ENCODE measurements at places on chromosomes 1 and 21.

DNA sequence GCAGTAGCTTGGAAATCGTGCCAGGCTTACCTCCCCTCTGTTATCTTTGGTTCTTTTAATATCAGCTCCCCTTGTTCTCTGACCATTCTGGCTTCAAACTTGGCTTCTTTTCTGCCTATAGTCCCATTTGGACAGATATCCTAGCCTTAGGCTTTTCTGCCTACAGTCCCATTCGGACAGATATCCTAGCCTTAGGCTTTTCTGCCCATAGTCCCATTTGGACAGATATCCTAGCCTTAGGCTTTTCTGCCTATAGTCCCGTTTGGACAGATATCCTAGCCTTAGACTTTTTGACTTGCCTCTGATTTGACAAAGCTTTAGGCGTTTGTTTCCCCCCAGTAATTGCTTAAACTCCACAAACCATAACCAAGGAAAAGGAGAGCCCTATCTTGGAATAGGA, 25.6 kb downstream of the CHML start:
- no peak for DNase-seq

- DNase-seq: no peak
Observed at GRCh38 chr1:9169601-9170137, 40.8 kb upstream of the GPR157 start.

DNA sequence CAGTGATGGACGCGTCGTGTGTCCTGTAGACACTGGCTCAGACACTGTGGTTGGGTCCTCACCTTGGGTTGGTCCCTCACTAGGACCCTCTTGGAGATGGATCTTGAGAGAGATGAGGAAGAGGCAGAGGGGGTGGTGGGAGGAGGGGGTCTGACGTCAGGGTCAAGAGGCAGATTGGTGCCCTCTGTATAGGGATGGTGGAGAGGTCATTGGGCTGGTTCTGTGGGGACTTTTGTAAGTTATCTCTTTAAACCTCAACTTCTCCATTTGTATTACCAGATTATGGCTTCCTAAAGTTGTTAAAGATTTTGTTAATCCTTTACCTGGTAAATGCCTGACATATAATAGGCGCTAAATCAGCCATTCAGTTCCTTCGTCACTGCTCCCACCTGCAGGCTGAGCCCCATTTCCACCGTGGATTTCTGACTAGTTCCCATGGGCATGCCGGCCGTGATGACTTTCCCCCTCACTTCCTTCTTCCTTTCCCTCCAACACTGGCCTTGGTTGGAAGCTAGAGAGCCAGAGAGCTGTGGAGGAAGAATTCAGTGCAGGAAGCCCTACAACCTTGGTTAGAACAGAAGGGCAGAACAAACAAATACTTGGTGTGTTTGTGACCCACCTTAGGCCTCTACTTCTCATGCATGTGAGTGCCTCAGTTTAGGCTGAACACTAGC, 8.6 kb downstream of the H6PD start:
- DNase-seq: no peak

DNA sequence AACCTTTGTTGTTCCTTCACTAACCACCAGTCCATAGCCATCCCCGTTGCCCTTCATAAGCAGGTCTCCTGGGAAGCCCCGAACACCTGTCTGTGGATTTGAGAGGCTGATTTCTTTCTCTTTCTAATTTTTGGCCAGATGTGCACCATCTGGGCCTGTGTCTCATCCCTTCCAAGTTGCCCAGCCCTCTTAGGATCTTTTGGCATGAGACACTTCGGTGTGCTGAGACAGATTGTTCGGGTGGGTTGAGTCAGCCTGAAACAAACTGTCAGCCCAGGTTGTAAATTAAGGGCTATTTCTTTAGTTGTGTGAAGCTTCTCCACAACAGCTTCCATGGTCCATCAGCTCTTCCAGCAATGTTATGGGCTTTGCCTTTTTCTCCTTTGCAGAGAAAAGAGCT, 1.4 kb upstream of the DNAJC11 start:
- no peak for DNase-seq

GRCh38 chr1:55634516-55634915, 419.4 kb upstream of the USP24 start:
- no peak for DNase-seq

DNA sequence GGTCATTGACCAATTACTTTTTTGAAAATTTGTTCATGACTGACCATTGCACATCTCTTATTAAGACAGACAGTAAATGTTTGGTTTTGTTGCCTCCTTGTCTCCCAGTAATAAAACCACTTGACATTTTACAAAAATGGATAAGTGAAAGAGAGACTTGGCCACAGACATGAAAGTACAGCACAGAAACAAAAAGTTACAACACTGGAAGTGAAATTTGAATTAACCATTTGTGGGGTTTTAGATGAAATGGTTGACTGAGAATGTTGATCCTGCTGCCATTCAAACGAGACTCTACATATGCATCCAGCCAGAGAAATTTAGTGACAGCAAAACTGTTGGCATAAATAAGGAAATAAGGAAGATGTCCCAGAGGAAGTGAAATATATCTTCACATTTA, 79.3 kb upstream of the B3GALT2 start:
- no peak for DNase-seq

DNA sequence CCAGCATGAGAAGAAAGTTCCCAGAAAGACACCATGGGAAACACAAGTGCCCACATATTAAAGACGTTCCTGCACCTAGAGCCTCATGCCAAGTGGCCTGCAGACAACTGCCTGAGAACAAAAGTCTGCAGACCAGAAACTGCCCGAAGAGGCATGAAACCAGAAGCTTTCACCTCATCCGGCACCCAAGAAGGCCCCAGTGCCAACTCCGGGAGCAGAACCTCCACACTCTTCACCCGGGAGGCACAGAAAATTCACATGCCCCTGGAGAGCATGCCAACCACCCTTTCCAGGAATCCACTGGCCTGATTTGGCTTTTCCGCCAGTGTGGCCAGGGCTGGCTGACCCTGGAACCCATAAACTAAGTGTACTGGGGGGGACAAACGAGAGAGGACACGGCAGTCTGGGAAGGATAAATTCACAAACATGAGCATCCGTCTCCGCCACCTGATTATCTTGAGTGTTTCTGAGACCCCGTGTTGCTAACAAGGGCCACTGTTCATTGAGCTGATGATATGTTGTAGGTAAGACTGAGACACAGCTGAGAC, 6.8 kb downstream of the TFF2 start:
- no peak for DNase-seq

DNA sequence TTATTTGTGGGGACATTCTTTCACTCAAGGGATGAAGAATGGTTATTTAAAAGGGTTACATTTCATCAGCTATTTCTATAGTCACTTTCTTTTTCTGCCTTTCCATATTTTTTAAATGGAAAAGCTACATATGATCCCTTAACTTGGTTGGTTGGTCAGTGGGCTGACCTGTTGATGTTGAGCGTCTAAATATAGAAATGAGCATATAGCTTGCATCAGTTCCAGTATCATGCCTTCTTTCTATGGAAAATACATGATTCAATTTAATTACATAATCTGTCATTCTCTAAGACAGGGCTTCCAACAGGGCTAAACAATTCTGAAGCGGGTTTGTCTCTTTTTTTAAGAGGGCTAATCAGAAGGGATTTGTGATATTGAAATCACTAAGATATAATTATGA, 40.6 kb downstream of the TYW3 start:
- DNase-seq: no peak

- no peak for DNase-seq
Observed at GRCh38 chr1:33306653-33307493, 14.0 kb downstream of the A3GALT2 start.

All from KBM-7 (cell line).